ENCODE measurements at places on chromosomes 16 and 17. TPM values are rescaled to one million over a fixed set of nuclear protein-coding genes. Genes with fewer than 3 reads are reported as not detected.
A peak's percentile ranks its signal among the peaks of the same experiment; 100 is the strongest.

Gene HOXB8
- 1.0 TPM for total RNA-seq

Gene PMFBP1
- total RNA-seq, result 1.0 TPM

Gene HS3ST3B1
- 0.63 TPM for total RNA-seq

Gene NOD2
- total RNA-seq, result 3.7 TPM

Gene SMARCD2
- 43.0 TPM for total RNA-seq

Gene CDH13
- 159 TPM for total RNA-seq

Gene DOC2B
- total RNA-seq, result 35.3 TPM

GRCh38 chr16:12551530-12551929 is 252.2 kb downstream of the CPPED1 start:
- DNase-seq, result no peak
- H3K4me3 ChIP-seq, result no peak overlapping the region
- H3K36me3 ChIP-seq, result no peaks in the 10 kb centered on the region
- no peak overlapping the region for H3K27ac ChIP-seq

GRCh38 chr17:80426671-80427326 is 11.8 kb downstream of the ENDOV start:
- no peaks in the 10 kb centered on the region for H3K27me3 ChIP-seq
- no peaks in the 10 kb centered on the region for H3K36me3 ChIP-seq
- H3K4me1 ChIP-seq, result no peaks in the 10 kb centered on the region
- no peak overlapping the region for H3K4me3 ChIP-seq

GRCh38 chr17:45223539-45224528 is 2.1 kb downstream of the FMNL1 start:
- no peaks in the 10 kb centered on the region for H3K27me3 ChIP-seq
- no peaks in the 10 kb centered on the region for H3K4me1 ChIP-seq
- H3K4me3 ChIP-seq, result no peak overlapping the region
- DNase-seq, result no peak
- no peaks in the 10 kb centered on the region for H3K36me3 ChIP-seq

DNA sequence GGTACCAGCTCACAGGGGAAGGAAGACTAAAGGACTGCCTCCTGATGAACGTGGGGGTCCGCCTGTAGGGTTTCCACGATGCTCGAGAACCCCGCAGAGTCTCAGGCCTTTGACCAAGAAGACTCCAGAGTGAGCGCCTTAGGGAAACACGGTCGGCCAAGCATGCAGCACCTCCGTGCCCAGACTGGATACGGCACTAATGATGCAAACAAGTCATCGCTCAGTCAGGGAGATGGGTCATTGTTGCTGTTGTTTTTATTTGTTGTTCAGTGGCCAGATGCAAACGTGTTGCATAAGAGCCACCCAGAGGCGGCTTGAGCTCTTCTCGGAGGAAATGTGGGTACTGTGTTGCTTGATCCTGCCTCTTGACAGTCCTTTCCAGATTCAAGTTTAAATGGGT is 19.3 kb upstream of the RBFOX3 start:
- no peaks in the 10 kb centered on the region for H3K36me3 ChIP-seq
- no peak overlapping the region for H3K27ac ChIP-seq
- peak; percentile 33 for DNase-seq
- H3K27me3 ChIP-seq, result no peaks in the 10 kb centered on the region
- no peak overlapping the region for H3K4me3 ChIP-seq
- no peaks in the 10 kb centered on the region for H3K4me1 ChIP-seq

DNA sequence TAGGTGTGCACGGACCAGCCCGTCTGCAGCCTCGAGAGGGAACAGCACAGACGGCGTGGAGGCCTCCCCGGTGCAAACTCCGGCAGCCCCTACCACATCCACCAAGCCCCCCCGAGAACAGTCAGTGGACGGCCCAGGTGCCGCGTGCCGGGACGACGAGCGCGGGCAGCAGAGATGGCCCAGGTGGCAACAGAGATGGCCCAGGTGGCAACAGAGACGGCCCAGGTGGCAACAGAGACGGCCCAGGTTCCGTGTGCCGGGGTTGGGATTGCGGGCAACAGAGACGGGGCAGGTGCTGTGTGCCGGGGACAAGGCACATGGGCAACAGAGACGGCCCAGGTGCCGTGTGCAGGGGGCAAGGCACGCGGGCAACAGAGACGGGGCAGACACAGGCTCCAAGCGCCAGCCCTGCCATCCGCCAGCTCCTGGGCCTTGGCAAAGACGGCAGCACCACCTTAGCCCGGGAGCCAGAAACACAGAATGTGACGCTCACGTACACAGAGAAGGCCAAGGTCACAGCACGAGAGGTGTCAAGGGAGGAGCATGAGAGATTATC is 31.1 kb downstream of the RPH3AL start:
- H3K27ac ChIP-seq, result no peak overlapping the region
- no peak for DNase-seq
- H3K27me3 ChIP-seq, result no peaks in the 10 kb centered on the region
- H3K4me3 ChIP-seq, result no peak overlapping the region
- no peaks in the 10 kb centered on the region for H3K4me1 ChIP-seq

DNA sequence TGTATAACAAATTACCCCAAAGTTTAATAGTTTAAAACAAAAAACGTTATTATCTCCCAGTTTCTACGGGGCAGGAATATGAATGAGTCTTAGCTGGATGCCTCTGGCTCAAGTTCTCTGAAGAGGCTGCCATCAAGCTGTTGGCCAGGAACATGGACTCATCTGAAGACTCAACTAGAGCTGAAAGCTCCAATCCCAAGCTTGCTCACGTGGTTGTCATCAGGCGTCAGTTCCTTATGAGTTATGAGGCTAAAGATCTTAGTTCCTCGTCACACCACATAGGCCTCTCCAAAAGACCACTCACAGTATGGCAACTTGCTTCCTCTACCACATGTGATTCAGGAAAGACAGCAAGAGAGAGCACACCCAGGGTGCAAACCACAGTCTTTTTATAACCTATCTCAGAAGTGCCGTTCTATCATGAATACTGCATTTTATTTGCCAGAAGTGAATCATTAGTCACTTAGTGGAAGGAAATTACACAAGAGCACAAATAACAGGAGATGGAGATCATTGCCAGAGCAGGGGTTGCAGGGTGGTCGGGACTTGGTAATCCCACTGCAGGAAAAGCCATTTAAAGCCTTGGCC is 48.7 kb upstream of the NLK start:
- no peaks in the 10 kb centered on the region for H3K36me3 ChIP-seq
- H3K27ac ChIP-seq, result no peak overlapping the region

- peaks cover 4% of the 10 kb centered on the region for H3K36me3 ChIP-seq
- DNase-seq, result no peak
- no peak overlapping the region for H3K4me3 ChIP-seq
- no peak overlapping the region for H3K27ac ChIP-seq
- no peaks in the 10 kb centered on the region for H3K27me3 ChIP-seq
Measured at GRCh38 chr16:57123974-57124674, 31.7 kb downstream of the CPNE2 start.

DNA sequence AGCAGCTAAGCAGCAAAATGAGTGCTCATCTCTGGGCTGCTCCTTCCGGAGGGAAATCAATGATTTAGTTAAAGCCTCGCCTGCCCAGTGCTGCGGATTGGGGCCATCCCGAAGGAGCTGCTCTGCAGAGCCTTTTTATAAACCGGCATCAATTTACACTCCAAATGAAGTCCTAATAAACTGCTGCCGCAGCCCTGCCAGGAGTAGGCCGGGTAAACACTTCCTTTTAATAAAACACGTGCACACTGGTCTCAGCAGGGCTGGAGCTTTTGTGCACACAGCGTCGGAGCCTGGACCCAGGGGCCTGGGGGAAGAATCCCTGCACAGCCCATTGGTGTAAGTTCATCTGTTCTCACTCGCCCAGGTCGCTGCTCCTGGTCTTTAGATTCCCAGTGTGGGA is 79.6 kb upstream of the HS3ST2 start:
- no peak overlapping the region for H3K4me3 ChIP-seq
- H3K27ac ChIP-seq, result no peak overlapping the region
- no peak for DNase-seq
- no peaks in the 10 kb centered on the region for H3K36me3 ChIP-seq
- H3K27me3 ChIP-seq, result no peaks in the 10 kb centered on the region

GRCh38 chr16:85662482-85662812 is 26.3 kb downstream of the GINS2 start:
- no peak overlapping the region for H3K4me3 ChIP-seq
- no peak overlapping the region for H3K27ac ChIP-seq

GRCh38 chr16:424033-424622 is 1.3 kb upstream of the RAB11FIP3 start:
- no peaks in the 10 kb centered on the region for H3K36me3 ChIP-seq
- H3K4me3 ChIP-seq, result peak overlapping the region; percentile 30
- H3K4me1 ChIP-seq, result no peaks in the 10 kb centered on the region
- DNase-seq, result no peak
- H3K27ac ChIP-seq, result peak overlapping the region; percentile 62

GRCh38 chr17:79707931-79708891 is 22.5 kb upstream of the ENPP7 start:
- H3K27ac ChIP-seq, result no peak overlapping the region
- H3K4me1 ChIP-seq, result no peaks in the 10 kb centered on the region
- no peak for DNase-seq

GRCh38 chr17:13888056-13888609 is 181.2 kb upstream of the COX10 start:
- H3K27me3 ChIP-seq, result no peaks in the 10 kb centered on the region
- no peak overlapping the region for H3K27ac ChIP-seq
- no peaks in the 10 kb centered on the region for H3K36me3 ChIP-seq

GRCh38 chr16:79151-80054 is 1.4 kb downstream of the MPG start:
- no peak overlapping the region for H3K4me3 ChIP-seq
- no peaks in the 10 kb centered on the region for H3K36me3 ChIP-seq
- no peak for DNase-seq
- peaks cover 3% of the 10 kb centered on the region for H3K4me1 ChIP-seq
- no peaks in the 10 kb centered on the region for H3K27me3 ChIP-seq

- no peak for DNase-seq
- no peaks in the 10 kb centered on the region for H3K27me3 ChIP-seq
- H3K4me1 ChIP-seq, result no peaks in the 10 kb centered on the region
- no peak overlapping the region for H3K4me3 ChIP-seq
- H3K27ac ChIP-seq, result no peak overlapping the region
- no peaks in the 10 kb centered on the region for H3K36me3 ChIP-seq
Measured at GRCh38 chr16:79839466-79840341, 239.2 kb upstream of the MAF start.

- peaks cover 3% of the 10 kb centered on the region for H3K36me3 ChIP-seq
- H3K27me3 ChIP-seq, result no peaks in the 10 kb centered on the region
- H3K4me1 ChIP-seq, result no peaks in the 10 kb centered on the region
- no peak overlapping the region for H3K27ac ChIP-seq
- DNase-seq, result no peak
Measured at GRCh38 chr16:53881371-53881770, 177.4 kb downstream of the FTO start.

All from aorta (tissue), 5 donors.